Motor neuron (in vitro differentiated cells): ENCODE measurements at places on chromosomes 16 and 17. TPM values are rescaled to one million over a fixed set of nuclear protein-coding genes. Genes with fewer than 3 reads are reported as not detected.

DNA sequence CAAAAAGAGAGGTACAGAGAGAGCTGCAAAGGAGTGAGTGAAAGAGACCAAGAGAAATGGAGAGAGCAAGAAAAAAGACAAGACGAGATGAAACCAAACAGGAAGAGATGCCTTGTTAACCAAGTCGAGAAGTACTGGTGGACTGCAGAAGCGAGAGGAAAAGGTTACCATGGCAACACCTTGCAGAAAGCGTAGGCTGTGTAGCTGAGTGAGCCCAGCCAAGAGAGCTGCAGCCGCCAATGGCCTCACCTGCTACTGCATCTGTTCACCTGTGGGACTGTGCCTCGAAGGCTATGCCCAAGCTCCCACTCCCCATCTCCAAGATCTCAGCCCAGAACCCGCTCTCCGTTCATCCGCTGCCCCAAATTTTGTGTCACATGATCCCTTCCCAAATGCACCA is 161.3 kb downstream of the SLC39A11 start:
- ATAC-seq, result peak; percentile 24

GRCh38 chr17:67824735-67825626 is at the start of gene BPTF:
BPTF (plus strand) TSS chr17:67825503; CDS start chr17:67825725, 222 bp downstream.
- ATAC-seq, result peak; percentile 90

DNA sequence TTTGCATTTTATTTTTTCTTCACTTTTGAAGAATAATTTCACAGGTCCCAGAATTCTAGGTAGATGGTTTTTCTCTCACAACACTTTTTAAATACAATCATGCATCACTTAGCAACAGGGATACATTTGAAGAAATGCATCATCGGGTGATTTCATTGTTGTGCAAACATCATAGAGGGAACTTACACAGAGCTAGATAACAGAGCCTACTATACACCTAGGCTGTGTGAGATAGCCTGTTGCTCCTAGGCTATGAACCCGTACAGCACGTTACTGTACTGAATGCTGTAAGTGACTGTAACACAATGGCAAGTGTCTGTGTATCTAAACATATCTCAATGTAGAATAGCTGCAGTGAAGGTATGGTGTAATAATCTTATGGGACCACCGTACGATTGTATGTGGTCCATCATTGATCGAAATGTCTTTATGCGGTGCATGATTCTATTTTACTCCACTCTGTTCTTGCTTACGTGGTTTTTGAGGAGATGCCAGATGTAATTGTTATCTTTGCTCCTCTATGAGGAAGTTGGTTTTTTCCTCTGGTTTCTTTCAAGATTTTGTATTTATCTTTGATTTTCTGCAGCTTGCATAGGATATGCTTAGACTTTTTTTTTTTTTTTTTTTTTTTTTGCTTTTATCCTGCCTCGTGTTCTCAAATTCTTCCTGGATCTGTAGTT is 35.5 kb upstream of the TMEM92 start:
- no peak for ATAC-seq

Gene TPSG1
- total RNA-seq, result not detected in 2 replicates

Gene WNT9B
- total RNA-seq, result 0.28 TPM in 1 of 2 replicates, not detected in the other

Gene GCGR
- total RNA-seq, result 0.14 and 1.1 TPM in 2 replicates

Gene GAST
- not detected in 2 replicates for total RNA-seq
